ENCODE measurements at places on chromosomes 6 and 20.

DNA sequence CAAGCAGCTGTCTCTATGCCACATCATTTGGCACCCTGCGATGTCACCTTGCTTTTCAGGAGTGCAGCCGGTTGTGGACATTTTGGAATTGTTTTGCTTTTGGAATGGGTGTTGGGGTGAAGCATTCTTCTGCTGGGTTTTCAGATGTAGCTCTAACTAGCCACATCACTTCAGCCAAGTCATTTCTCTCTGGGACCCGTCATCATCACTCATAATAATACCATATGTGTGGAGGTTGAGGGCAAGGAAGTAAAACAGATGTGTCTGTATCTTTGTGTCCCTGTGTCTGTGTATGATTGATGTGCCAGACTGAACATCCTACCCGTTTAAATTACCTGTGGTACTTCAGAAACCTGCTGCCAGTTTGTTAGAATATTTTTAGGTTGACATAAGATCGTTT is 49.5 kb upstream of the TULP4 start:
- no peak for DNase-seq

DNA sequence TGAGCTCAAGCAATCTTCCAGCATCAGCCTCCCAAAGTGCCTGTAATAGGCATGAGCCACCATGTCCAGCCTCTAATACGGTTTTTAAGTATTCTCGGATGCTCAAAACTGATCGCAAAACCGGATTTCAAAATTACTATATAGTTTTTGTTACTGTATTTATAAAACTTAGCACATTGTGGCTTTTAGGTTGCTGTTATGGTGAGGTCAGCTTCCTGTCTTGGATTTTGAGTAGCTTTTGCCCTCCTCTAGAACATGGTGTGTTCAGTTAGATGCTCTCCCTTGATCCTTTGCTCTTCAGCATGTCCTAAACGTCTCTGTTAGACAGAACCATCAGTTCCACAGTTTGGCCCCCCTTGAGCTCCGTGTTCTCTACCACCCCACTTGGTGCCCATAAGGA is 96.2 kb downstream of the RPP40 start:
- no peak for DNase-seq

DNA sequence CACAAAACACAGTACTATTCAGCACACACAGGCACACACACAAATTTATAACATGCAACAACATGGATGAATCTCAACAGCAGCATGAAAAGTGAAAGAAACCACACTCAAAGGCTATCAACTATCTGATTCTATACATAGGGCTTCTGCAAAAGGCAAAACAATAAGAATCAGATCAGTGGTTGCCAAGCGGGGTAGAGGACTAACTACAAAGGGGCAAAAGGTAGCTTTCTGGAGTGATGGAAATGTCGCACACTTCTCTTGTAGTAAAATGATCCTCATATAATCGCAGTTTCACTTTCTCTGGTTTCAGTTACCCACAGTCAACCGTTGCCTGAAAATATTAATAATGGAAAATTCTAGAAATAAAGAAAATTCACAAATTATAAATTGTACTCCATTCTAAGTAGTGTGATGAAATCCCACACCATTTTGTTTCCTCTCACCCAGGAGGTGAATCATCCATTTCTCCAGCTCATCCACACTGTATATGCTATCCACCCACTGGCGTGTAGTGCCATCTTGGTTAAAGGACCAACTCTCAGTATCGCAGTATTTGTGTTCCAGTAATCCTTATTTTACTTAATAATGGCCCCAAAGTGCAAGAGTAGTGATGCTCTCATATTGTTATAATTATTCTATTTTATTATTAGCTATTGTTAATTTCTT is 12.8 kb upstream of the PLN start:
- DNase-seq, result no peak

GRCh38 chr6:167804281-167805013 is 22.3 kb upstream of the AFDN start:
- DNase-seq, result no peak

DNA sequence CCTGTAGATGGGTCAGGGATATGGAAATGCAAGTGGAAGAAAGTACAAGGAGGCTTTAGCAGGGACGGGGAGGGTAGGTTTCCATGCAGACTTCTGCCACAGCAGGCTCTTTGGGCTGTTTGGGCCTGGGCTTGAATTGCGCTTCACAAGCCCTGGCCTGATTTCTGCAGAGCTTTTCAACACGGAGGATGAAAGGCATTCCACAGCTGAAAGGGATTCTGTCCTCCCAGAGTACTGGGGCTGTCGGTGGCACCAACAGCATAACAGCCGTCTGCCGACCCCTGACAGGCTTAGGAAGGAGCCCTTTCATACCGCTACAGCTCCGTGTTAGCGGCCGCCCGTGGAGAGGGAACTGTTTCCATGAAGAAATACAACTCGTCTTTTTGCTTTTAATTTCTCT is 22.9 kb upstream of the TBC1D7 start:
- peak; percentile 61 for DNase-seq

DNA sequence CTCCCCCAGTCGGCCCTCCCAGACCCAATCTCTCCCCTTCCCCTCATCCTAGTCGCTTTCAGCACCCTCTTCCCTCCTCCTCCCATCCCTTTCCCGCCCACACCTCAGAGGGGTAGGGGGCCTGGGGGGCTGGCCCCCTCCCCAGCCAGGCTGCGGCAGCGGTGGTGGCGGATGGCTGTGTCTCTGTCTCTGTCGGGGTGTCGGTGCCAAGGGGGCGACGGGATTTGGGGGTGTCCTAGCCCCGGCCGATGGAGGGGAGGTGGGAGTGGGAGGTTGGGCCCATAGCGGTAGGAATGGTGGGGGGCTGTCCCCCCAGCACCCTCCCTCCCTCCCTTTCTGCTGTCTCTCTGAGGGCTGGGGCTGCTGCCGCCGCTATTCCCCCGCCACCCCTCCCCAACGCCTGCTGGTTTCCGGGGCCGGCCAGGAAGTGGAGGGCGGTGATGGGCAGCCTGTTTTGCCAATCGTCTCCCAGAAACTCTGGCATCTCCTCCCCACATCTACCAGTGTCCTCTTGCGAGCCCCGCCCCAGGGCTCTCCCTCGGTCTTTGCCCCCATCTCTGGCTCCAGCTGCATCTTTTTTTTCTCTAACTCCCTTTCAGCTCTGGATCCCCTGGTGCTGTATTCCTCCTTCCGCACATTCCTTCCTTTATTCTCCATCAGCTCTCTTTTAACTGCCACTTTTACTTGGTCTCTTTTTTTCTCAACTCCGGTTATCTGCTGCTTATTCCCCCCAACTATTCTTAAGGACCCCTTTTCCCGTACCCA is at the start of gene AGPAT1:
AGPAT1 (minus strand) TSS at position 374 of the 765 bp plus-strand sequence. CDS start 4,588 bp downstream, outside the sequence.
- DNase-seq, result peak; percentile 99

- DNase-seq, result no peak
Measured at GRCh38 chr20:63956664-63957003, 418 bp upstream of the UCKL1 start.

- DNase-seq, result peak; percentile 94
Measured at GRCh38 chr6:163338671-163339405, 75.7 kb upstream of the QKI start.

DNA sequence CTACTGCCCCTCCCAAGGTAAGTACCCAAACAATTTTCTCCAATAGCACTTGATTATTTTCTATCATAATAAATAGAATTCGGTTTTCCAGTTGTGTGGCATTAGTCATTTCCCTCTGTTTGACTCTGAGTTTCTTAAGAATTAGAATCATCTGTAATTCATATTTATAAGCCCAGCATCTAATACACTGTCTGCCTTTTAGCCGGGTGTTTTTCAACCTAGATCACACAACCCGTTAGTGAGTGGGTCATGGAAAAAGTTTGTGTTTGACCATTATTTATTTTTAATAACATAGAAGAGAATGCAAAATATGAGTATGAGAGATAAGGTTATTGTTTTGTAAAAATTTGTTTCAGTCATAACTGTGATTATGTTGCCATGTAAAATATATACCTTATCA is 701.6 kb downstream of the RFPL4B start:
- no peak for DNase-seq

GRCh38 chr6:15316754-15317153 is 70.9 kb downstream of the JARID2 start:
- DNase-seq, result no peak

- DNase-seq, result no peak
Measured at GRCh38 chr6:118507636-118508035, 40.5 kb upstream of the PLN start.

DNA sequence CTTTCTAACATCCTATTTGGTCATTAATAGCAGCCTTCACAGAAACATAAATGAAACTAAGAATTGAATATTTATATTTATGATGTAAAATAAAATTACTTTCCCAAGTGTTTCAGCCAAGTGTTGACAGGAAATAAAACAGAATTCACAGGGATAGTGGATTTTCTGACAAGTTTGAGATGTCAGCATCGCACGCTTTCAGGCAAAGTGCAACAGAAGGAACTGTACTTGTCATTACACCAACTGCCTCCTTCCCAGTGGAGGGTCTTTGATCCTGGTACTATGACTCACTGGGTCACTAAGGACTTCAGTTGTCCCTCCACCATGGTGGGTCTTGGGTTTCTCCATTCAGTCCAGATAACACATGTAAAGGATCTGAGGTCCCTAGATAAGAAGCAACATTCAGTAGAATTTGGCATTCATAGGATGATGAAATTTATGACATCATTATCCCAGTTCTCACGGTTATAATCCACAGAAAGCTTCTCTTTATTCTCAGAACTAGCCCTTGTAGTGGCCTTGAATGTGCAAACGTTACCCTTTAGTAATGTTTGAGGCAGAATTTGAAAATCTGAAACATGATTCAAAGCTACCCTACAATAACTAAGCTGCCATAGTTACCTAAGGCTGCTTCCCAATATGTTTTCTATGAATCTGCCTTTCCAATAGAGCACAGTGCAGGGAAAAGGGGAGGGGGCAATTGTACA is 3.8 kb upstream of the TNFAIP3 start:
- DNase-seq, result no peak

DNA sequence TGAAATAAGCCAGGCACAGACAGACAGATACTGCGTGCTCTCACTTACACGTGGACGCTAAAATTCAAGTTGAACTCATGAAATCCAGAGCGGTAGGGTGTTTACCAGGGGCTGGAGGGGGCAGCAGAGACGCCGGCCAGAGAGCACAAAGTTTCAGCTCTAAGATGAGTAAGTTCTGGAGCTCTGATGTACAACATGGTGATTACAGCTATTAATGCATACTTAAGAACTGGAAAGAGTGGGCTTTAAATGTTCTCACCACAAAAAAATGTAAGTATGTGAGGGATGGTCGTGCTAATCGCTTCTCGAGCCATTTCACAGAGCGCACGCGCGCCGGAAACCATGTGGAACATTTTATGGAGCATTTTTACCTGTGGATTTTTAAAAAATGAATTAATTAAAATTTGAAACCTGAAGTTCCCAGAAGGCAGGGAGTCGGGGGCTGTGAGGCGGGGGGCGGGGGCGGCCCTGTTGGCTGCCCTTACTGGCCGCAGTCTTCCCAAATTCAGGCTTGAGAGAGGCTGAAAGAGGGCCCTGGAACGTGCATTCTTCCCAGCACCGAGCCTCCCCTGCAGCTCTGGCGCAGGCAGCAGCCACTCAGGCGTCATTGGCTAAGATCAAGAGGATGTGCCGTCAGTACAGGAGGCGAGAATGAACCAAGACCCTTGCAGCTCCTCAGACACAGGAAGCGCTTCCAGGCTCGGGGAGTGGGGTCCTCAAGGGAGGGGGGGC is 8.5 kb upstream of the SLCO4A1 start:
- DNase-seq, result no peak

- no peak for DNase-seq
Measured at GRCh38 chr20:17928211-17928611, 40.4 kb downstream of the SNX5 start.
